Esophagus squamous epithelium (tissue), 5 donors: ENCODE measurements at places on chromosomes 2 and 18.

GRCh38 chr18:47719096-47719780, 211.2 kb downstream of the SMAD2 start:
- DNase-seq: no peak
- H3K4me3 ChIP-seq: no peak overlapping the region
- H3K4me1 ChIP-seq: no peaks in the 10 kb centered on the region
- no peak overlapping the region for H3K27ac ChIP-seq
- H3K36me3 ChIP-seq: no peaks in the 10 kb centered on the region
- H3K27me3 ChIP-seq: no peaks in the 10 kb centered on the region

DNA sequence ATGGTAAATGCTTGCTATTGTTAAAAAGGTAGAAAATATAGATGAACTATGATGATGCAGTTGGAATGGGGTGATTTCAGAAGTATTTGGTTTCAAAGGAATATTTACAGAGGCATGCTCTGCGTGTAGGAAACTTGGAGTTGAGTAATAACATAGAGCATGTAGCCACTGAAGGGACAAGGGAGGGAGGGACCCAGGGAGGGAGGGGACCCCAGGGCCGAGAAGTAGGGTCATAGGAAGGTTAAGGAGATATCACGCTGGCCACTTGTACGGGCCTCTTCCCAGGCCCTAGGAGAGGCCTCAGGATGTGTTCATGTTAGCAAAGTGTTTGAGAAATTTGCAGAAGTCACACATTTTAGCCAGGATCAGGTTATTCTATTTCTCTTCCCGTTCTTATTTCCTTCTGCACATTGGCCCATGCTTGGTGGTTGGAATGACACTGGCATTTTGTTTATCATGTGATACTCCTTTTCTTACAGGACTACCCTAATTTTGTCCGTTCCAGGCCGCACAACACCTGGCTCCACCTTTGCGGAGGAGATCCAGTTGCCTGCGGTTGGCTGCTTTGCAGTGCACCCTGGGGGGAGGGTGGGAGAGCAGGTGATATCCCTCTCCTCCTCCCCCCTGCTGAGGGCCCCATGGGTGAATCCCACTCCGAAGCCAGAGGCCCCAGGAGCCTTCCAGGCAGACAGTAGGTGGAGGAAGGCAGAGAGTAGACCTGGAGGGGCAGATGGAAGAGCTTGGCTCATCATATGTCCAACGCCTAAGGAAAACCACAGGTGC, 16.9 kb upstream of the ACKR3 start:
- no peak for DNase-seq
- no peaks in the 10 kb centered on the region for H3K36me3 ChIP-seq
- H3K27me3 ChIP-seq: no peaks in the 10 kb centered on the region
- H3K4me1 ChIP-seq: no peaks in the 10 kb centered on the region
- no peak overlapping the region for H3K4me3 ChIP-seq

DNA sequence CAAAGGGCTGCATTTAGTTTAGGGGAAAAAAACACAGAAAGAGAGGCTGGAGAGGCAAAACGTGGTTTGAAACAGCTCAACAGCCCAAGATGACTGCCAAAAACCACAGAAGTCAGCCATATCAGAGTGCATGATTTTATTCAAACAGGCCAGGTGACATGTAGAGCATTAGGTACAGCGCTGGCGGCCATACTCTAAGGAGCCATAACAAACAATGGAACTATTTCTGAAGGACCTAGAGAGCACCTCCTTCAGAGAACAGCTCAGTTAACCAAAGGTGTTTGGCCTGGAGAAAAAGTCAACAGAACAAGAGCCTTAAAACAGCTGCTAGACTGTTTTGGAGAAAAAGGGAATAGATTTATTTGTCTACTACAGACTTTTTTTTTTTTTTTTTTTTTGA, 2.6 kb downstream of the THADA start:
- no peak for DNase-seq
- H3K4me1 ChIP-seq: peaks cover 25% of the 10 kb centered on the region
- H3K36me3 ChIP-seq: peaks cover 3% of the 10 kb centered on the region
- no peak overlapping the region for H3K27ac ChIP-seq
- H3K27me3 ChIP-seq: no peaks in the 10 kb centered on the region

GRCh38 chr2:147872967-147873366, 28.1 kb downstream of the ACVR2A start:
- DNase-seq: no peak
- H3K4me1 ChIP-seq: peaks cover 23% of the 10 kb centered on the region
- no peaks in the 10 kb centered on the region for H3K36me3 ChIP-seq
- no peak overlapping the region for H3K27ac ChIP-seq
- no peak overlapping the region for H3K4me3 ChIP-seq

- no peak overlapping the region for H3K27ac ChIP-seq
- DNase-seq: no peak
- peaks cover 6% of the 10 kb centered on the region for H3K4me1 ChIP-seq
- no peaks in the 10 kb centered on the region for H3K27me3 ChIP-seq
Measured at GRCh38 chr2:119231975-119232665, 8.5 kb downstream of the STEAP3 start.

GRCh38 chr2:116874021-116874420, 940.5 kb upstream of the DDX18 start:
- no peaks in the 10 kb centered on the region for H3K4me1 ChIP-seq
- H3K27me3 ChIP-seq: no peaks in the 10 kb centered on the region
- no peaks in the 10 kb centered on the region for H3K36me3 ChIP-seq
- DNase-seq: no peak
- no peak overlapping the region for H3K27ac ChIP-seq

DNA sequence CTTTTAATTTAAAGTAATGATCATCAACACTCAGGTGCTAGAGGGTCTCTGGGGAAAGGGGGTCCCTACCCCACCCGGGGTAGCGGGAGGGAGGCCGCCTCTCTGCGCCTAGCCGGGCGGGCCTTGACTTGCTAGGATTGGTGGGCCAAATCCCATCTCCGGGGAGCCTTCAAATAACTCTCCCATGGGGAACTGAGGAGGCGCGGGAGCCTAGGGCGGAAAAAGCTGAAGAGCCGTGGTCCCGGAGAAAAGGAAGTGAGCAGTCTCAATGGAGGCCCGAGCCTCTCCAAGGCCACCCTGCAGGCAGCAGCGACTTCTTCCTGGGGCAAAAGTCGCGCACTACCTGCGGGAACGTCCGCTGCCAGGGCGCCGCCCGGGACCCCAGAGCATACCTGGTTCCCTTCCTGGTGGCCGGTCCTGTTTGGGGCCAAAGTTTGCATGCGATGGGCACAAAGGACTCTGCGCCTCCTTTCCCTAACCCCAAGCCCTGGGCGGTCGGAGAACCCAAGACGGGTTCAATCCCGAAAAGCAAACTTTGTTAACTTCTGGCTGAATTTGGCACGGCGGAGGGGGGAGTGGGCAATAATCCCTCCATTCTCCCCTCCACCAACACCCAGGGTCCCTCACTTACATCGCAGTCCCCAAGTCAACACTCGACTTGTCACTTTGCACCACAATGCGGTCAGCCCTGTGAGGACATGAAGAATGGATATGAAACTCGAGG, 13.6 kb downstream of the EN1 start:
- H3K36me3 ChIP-seq: no peaks in the 10 kb centered on the region
- no peak overlapping the region for H3K27ac ChIP-seq
- H3K27me3 ChIP-seq: peaks cover 51% of the 10 kb centered on the region
- peaks cover 14% of the 10 kb centered on the region for H3K4me1 ChIP-seq
- no peak for DNase-seq

- H3K27ac ChIP-seq: peak overlapping the region; percentile 53
- peaks cover 94% of the 10 kb centered on the region for H3K4me1 ChIP-seq
- no peaks in the 10 kb centered on the region for H3K27me3 ChIP-seq
Measured at GRCh38 chr18:48940854-48941611, 9.7 kb downstream of the SMAD7 start.

DNA sequence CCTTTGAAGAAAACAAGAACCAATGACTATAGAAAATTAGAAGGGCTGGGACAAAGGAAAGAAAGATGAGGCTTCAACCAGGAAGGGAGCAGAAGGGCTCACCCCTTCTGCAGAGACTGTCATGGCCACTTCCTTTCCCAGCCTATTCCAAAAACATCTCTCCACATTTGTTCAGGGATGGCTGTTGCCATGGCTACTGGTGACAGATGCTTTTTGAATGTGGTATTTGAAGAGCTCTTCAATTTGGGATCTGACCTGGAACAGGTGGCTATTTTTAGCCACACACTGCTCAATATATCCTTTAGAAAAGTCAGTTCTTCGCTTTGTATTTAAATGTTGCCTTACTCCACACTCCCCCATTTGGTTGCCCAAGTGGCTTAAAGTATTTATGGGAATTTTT, 64.1 kb upstream of the LCLAT1 start:
- DNase-seq: no peak
- no peaks in the 10 kb centered on the region for H3K27me3 ChIP-seq
- no peak overlapping the region for H3K4me3 ChIP-seq
- no peaks in the 10 kb centered on the region for H3K36me3 ChIP-seq

DNA sequence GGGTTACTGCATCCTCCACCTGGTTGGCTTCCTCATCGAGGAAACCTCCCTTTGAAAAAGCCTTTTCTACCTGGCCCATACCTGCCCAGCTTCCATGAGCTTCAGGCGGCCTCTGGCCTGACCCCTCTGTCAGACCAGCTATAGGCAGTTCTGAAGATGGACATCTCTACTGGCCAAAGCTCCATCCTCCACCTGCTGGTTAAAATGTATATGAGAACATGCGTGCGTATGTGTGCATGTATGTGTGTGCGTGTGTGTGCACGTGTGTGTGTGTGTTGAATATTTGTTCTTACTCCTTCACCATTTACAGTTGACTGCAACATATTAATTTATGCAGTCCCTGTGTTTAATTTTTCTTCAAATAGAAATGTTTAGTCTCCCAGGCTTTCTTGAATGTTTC, 642.4 kb upstream of the RAB6C start:
- no peaks in the 10 kb centered on the region for H3K4me1 ChIP-seq
- no peak overlapping the region for H3K4me3 ChIP-seq
- H3K27ac ChIP-seq: no peak overlapping the region
- DNase-seq: no peak
- H3K27me3 ChIP-seq: no peaks in the 10 kb centered on the region
- no peaks in the 10 kb centered on the region for H3K36me3 ChIP-seq

DNA sequence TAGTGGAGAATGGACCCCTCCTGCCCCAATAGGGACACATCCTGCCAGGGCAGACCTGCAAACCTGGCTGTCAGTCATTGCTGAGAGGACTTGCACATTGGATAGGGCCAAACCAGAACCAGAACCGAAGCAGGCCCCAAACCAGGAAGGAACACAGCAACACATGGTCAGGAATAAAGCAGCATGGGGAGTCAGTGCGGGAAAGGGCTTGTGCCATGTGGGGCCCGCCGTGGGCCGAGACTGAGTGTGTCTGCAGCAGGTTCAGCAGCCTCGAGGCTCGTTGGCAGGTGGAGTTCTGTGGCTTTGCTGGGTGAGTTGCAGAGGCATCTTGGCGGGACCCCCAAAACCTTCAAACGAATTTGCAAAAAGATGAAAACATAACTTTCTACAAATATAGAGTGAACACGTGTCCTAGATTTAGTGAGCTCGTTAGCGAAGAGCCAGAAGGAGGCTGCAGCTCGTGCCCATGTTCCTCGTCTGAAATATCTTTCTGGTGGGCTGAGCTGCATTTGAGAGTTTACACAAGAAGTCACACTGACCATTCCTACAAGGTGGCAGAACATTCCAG, 44.9 kb upstream of the LDLRAD4 start:
- H3K4me1 ChIP-seq: no peaks in the 10 kb centered on the region
- H3K4me3 ChIP-seq: no peak overlapping the region

- peaks cover 74% of the 10 kb centered on the region for H3K36me3 ChIP-seq
- H3K27me3 ChIP-seq: no peaks in the 10 kb centered on the region
- H3K4me3 ChIP-seq: no peak overlapping the region
Measured at GRCh38 chr2:135916207-135916606, 40.0 kb upstream of the MCM6 start.

DNA sequence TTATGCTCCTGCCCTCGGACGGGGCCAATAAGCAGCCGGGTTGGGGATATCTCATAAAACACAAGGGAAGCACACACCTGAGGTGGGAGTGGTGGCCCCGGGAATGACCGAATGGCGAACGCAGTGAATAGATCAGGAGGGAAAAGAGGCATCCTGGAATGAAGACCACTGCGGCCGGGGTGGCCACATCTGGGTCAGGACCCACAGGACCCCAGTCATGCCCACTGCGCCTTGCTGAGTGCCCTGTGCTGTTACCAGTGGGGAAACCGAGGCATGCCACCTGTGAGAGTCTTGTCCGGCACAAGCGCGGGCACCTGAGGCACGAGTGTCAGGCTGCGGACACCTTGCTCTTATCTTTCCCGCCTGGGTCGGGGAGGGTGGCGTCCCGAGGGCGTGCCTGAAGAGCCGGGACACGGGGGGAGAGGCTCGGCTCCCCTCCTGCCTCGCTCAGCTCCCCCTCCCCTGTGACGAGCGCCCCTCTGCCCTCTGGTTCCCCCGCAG, 1.6 kb downstream of the PDCD1 start:
- no peak overlapping the region for H3K27ac ChIP-seq
- H3K4me1 ChIP-seq: peaks cover 11% of the 10 kb centered on the region

GRCh38 chr2:55809875-55810621, 113.5 kb downstream of the EFEMP1 start:
- no peak overlapping the region for H3K27ac ChIP-seq
- no peak for DNase-seq

- no peak overlapping the region for H3K27ac ChIP-seq
- DNase-seq: no peak
- H3K4me1 ChIP-seq: no peaks in the 10 kb centered on the region
Measured at GRCh38 chr2:220995581-220995980, 576.5 kb downstream of the EPHA4 start.

- no peak overlapping the region for H3K27ac ChIP-seq
- no peaks in the 10 kb centered on the region for H3K27me3 ChIP-seq
- no peaks in the 10 kb centered on the region for H3K4me1 ChIP-seq
- DNase-seq: no peak
- H3K36me3 ChIP-seq: no peaks in the 10 kb centered on the region
- no peak overlapping the region for H3K4me3 ChIP-seq
Measured at GRCh38 chr18:4004183-4004829, 450.8 kb downstream of the DLGAP1 start.

DNA sequence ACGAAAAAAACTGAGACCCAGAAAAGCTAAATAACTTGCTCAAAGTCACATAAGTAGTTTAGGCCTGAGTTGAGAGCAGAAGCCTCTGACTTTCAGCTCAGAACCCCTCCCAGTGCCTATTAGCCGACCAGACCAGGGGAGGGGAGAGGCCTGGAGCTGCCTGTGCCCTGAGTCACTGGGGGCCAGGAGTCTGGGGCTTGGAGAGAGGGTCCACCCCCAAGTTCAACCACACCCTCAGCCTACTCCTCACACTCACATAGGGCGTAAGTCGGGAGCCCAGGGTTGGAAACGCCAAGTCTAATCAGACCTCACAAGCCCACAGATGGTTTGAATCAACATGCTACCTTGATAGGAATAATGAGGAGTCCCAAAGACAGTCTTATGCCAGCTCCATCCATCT, 12.6 kb upstream of the PKDCC start:
- no peak overlapping the region for H3K27ac ChIP-seq
- no peak for DNase-seq
- no peak overlapping the region for H3K4me3 ChIP-seq
- H3K27me3 ChIP-seq: no peaks in the 10 kb centered on the region
- no peaks in the 10 kb centered on the region for H3K4me1 ChIP-seq
- no peaks in the 10 kb centered on the region for H3K36me3 ChIP-seq
